Vagina (tissue), 2 donors: ENCODE measurements at places on chromosomes 12 and 14.

GRCh38 chr14:75141967-75142366, 15.1 kb upstream of the NEK9 start:
- no peak for DNase-seq

GRCh38 chr12:56593909-56594621, 36.1 kb downstream of the BAZ2A start:
- no peak for DNase-seq

GRCh38 chr14:75343911-75344310, 65.3 kb downstream of the FOS start:
- no peak for DNase-seq

DNA sequence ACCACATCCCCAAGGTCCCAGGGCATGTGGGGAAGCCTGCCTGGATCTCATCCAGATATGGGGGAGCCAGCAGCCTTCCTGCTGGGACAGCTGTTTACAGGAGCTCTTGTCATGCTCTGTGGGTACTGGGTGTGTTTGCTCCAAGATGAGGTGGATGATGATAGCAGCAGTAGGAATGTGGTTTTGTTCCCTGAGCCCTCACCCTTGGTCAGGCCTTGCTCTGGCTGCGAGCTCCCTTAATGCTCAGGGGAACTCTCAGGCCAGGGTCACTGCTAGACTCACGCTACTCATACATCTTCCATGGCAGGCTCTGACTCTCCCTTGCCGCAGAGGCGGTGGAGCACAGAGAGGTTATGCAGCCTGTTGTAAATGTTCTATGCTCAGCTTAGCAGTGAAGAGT, 990.3 kb downstream of the AACS start:
- DNase-seq, result no peak
